ENCODE measurements at places on chromosomes 5 and 9.

DNA sequence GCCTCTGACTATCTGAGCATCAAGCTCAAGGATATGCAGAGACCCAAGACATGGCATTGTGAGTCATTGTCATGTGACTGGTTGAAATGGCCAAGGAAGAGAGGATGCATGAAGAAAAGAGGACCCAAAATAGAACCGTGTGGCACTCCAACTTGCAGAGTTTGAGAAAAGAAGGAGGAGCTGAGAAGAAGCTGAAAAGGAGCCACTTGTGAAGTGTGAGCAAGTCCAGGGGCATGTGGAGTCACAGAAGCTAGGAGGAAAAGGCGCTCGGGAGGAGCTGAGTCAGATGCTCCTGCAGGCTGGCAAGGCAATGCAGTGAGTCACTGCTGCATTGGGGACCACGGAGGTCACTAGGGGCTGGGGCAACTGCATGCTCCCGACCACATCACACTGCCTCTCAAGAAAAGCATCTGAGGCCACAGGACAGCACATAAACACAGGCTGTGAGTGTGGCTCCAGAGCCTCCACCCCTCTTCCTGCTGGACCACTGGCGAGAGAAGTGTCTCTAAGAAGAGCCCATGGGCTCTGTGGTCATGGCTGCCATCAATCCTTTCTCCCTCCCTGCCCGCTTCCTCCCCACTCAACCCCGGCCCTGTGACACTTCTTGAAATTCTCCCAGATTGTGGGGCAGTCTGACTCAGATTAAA, 197.6 kb downstream of the DRD1 start:
- DNase-seq = peak; percentile 83

DNA sequence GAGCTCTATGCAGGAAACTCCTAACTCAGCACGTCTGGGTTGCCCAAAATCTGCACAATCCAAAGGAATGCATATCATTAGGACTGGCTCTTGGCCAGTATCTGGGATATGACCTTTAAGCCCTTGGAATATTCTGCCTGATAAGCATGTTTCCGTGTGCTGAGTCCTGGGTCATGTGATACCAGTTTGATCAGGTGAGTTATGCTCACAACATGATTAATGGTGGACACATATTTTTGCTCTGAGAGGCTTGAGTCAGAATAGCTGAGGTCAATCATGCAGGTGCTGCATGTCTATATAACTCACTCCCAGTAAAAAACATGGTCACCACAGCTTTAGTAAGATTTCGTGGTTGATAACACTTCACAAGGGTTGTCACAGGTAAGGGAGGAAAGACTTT, 408.8 kb downstream of the YTHDC2 start:
- DNase-seq = no peak

GRCh38 chr9:117546894-117547678, 132.2 kb upstream of the ASTN2 start:
- DNase-seq = no peak

GRCh38 chr5:149237662-149238061, 34.0 kb upstream of the AFAP1L1 start:
- no peak for DNase-seq

GRCh38 chr5:8500426-8500825, 631.5 kb downstream of the MTRR start:
- DNase-seq = no peak

DNA sequence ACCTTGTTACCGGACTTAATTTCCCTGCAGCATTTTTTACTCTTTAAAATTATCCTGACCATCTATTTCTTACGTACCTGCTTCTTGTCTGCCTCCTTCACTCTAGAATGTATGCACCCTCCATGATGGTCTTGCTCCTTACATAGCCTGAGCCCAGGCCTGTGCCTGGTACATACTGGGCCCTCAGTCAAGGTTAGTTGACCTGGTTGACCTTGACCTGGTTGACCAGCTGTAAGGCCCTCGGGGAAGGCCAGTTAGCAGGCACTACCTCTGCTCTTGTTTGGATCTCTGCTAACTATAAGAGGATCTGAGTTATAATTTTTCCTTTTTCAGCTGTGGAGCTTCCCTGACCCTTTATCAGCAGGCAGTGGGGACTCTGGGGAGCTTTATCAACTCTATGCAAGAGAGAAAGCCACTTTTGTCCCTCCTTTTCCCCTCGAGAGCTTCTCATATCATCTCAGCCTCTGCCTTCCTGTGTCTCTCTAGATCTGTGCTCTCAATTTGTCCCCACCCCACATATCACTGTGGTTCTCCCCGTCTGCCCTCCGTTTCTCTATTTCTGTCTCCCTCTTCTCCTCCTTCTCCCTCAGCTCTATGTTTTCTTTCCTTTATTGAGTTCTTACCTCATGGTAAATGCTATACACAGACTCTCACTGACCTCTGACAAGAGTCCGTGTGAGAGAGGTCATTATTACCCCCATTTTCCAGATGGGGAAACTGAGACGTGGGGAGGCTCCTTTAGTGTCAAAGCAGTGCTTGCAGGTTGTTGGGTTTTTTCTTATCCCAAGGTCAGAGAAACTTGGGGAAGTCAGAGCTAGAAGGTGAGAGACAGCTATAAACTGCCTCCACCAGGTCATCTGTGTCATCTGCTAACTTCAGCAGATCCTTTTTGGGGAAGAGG, 28.6 kb downstream of the SPRY4 start:
- no peak for DNase-seq

- peak; percentile 82 for DNase-seq
These were observed 30.1 kb upstream of the PDE8B start for GRCh38 chr5:77180167-77181081.

DNA sequence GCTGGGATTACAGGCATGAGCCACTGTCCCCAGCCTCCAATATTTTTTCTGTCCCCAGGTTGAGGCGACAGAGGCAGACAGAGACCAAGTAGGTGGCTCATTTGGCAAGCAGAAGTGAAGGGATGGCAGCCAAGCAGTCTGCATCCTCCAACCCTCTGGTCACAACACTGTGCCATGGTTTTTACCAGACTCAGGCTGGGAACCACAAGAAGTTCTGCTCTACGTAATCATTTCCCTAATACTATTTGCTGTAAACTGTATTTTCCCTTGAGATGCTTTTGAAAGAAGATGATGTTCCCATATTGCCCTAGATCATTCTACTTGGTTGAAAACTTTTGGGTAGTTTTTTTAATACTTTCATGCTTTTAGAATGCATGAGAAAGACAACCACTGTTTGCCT, 40.5 kb downstream of the PTTG1 start:
- no peak for DNase-seq

DNA sequence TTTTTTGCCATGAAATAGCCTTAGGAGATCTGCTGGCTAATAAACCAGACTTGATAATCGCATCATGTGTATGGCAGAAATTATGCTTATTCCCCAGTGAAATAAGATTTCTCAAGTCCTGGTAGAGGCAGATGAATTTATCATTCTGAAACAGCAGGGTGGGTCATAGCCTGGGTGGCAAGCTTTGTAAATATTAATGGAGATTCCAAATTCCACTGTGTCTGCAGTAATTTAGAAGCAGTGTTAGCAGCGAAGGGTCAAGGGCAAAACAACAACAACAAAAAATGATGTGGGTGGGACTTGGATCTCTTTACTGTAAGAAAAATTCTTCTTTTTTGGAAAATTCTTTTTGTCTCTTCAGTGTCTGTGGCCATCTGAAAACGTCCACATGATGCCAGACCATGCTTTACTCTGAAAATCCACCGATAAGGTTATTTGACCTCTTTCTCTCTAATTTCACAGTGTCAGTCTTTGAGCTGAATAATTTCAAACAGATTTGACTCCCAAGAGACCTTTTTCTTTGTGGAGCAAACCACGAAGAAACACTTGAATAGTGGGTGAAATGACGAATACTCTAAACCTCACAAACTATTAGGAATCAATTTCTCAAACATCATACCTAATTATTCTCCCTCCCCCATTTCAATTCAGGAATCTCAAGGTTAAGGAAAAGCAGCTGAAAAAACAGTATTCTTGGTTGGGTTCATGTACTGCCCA, 106.0 kb upstream of the RPS23 start:
- no peak for DNase-seq

- no peak for DNase-seq
These were observed 188.6 kb downstream of the ADGRV1 start for GRCh38 chr5:90747175-90747574.

- no peak for DNase-seq
These were observed 207.8 kb downstream of the ENC1 start for GRCh38 chr5:74432721-74433120.

DNA sequence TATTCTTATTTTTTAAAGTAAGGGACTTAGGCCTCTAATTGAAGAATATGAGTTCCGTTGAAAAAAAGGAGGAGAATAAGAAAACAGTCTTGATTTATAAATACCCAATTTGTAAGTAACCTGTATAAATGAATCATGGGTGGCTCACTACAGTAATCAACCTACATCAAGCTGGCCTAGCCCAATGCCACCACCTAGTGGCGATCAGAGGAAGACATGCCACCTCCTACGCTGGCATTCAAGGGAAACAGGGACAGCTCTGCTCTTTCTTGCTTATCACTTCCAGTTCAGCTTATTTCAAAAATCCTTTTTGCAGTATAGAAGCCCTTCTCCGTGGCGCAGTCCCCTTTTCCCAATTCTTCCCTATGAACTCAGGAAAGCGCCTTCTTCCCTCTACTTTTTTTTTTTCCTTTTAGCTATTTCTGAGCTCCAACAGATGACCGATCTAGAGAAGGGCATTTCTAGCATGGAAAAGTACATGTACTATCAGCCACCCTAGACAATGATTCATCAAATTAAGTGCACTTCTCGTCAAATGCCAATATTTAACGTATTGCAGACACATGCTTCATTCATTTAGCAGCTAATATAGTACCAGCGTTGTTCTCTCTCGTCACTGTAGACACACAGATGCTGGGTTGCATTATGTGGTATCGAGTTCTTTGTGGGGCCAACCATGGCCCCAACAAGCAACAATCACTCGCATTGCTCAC, 28.3 kb downstream of the PTPN3 start:
- DNase-seq = peak; percentile 86

DNA sequence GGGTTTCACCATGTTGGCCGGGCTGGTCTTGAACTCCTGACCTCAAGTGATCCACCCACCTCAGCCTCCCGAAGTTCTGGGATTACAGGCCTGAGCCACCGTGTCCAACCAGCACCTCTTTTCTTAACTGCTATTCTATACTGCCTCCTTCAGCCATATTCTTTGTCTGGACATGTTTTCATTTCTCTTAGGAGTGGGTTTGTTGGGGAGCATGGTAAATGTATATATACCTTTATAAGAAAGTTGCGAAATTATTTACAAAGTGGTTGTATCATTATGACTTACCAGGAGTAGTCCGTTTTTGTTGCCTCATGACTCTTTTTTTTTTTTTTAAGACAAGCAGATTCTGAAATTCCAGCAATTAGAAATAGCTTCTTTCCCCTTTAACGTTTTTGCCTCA, 38.7 kb downstream of the CDC42SE2 start:
- no peak for DNase-seq

GRCh38 chr9:122946461-122947005, 5.7 kb downstream of the RABGAP1 start:
- DNase-seq = no peak

Data from posterior vena cava (tissue), 2 donors.